ENCODE measurements at places on chromosomes 13 and 19.

DNA sequence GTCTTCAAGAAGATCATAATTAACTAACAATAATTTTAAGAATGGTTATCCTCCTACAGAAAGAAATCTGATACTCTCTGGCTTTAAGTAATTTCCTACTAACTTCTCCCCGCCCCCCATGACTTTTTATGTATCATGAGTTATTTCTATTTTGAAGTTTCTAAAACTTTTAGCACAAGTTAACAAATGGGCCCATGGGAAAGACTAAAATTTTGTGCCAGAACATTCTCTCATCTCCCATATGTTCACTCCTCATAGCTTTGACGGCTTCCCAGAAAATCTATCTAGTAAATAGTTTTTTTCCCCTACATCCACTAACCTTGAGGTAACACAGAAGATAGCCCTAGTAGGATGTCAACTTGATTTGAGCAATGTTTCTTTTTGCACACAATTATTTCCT lies 148.3 kb downstream of the POSTN start:
- no peak for DNase-seq

- no peak for DNase-seq
Observed at GRCh38 chr13:78102121-78102677, 183.6 kb upstream of the EDNRB start.

DNA sequence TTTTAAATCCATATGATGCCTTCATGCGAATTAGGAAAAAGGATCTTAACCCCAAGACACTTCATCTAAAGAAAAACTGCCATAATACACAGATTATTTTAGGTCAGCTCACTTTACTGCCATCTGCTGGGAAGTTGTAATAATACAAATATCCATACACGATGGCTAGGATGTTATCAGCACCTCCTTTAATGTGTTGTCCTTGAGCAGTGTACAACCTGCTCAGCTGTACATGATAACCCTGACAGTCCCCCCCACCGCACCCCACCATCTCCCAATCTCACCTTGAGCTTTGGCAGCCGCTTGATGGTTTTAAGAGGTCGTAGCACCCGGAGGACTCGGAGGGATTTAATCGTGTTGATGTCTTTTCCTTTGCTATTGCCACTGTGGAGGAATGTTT lies 112.2 kb downstream of the IER2 start:
- DNase-seq = no peak

DNA sequence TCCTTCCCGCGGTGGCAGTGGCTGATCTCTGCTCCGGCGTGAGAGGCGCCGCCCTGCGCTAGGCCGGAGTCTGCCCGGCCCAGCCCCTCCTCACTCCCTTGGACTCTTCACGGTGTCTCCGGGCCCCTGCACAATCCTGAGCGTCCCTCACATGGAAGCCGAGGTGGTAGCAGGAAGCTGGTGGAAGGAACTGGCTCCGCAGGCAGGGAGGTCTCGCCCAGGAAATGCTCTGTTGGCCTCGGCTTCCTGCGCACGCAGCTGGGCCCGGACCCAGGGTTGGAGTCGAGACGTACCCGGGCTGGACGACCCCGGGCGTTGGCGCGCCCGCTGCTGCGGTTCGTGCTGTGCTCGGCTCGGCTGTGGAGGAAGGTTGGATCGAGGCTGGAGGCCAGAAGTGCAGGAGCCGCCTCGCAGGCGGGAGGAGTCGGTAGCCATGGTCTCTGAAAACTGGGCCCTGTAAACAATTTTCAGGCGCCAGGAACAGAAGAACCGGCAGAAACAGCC lies 46.3 kb downstream of the ZNF724 start:
- no peak for DNase-seq

GRCh38 chr19:19526581-19527370 lies 1.9 kb upstream of the YJEFN3 start:
- no peak for DNase-seq

DNA sequence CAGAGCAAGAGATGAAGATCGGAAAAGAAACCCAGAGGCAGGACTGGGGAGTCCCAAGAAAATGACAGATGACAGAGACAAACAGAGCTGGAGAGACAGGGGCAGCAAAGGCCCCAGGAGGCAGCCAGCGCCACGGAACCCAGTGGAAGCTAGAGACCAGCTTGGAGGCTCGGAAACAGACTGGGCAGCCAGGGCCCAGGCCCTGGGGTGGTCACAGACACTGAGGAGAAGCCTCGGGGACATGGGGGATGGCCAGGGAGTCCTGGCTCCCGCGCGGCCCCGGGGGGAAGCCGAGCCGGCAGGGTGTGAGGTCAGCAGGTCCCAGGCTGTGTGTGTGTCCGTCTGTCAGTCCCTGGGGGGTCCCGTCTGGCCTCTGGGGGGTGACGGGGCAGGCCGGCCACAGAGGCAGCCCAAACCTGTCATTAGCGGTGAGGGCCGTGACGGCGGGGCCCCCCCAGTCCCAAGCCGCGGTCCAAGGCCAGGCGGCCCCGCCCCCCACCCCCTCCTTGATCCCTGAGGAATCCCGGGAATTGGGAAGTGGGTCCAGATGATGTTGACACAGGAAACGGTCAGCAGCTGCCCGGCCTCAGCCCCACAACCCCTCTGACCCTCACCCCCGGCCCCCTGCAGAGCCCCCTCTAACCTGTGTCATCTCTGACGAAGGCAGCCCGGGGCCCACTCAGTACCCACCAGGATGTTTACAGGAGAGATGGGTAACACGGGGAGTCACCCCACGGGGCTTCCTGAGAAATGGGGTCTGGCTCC lies 2.5 kb upstream of the TMEM190 start:
- no peak for DNase-seq

DNA sequence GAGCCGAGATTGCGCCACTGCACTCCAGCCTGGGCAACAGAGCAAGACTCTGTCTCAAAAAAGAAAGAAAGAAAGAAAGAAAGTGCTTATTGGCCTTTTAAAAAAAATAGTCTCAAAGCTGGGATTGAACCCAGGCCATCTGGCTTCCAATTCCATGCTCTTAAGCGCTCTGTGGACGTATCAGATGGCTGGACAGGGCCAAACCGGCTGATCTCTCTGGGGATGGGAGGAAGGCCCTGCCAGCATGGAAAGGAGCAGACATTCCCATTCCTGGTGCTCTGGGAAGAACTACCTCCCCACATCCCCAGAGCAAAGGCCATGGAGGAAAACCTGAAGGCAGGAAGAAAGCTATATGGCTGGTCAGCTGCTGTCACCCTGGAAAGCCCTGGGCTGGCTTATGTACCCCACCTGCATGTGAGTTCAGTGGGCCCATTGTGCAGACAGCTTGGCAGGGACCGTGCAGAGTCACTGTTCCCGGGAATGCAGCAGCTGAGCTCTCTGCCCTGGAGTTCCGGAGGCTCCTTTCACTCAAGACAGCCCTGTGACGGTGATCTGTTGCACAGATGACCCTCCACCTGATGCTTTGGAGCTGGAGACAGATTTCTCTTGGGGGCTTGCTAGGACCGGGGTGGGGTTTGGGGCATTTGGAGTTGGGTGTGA lies 84.3 kb downstream of the SIPA1L3 start:
- peak; percentile 55 for DNase-seq

DNA sequence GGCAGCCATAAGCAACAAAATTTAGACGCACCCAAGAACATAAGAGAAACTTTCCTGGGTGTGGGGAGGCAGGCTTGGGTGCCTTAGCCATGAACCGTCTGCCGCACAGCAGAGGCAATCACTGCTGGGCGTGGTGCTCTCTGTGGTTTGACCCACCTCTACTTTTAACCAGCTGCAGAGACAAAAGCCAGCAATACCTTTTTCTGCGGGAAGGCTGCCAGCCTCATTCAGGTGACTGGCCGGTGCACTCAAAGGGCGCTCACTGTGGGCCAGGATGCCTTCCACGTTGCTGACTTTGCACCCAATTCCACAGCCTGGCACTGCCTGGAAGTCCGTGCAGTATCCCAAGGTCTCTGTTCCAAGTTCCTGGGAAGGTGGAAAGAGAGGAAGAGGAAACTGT lies 69.1 kb downstream of the ATP7B start:
- no peak for DNase-seq

DNA sequence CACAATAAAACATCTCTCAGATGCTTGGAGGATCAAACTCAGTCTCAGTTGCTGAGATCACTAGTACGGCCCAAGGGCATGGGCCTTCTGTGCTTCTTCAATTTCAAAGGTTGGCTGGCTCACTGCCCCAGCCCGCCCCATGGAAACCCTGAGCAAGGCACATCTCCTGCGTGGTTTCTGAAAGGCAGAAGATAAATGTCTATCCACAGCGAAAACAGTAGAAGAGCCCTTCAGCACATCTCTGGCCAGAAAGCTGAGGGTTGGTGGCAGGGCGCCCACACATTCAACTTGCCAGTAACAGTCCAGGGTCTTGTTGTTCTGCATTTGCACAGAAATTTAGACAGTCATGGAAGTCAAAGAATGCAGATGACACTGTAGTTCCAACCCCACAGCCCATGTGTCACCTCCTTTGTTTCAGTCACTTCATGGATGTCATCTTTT lies 24.0 kb upstream of the KATNAL1 start:
- DNase-seq = no peak

DNA sequence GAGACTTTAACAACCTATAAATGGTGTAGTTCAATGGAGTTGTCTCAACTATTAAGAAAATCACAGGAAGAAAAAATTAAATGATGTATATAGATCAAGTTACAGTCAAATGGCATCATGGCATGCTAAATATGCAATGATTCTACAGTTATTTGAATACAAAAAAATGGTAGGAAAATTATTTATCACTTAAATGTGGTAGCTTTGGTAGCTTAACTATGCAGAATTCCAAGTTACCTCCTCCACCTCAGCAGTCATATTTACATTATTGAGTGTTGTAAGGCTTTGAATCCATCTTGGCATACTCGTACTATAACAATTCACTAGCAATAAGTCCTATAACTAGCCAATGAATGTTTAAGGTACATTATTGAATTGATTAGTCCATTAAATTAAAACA lies 36.8 kb downstream of the CAB39L start:
- no peak for DNase-seq

- DNase-seq = no peak
Observed at GRCh38 chr19:31427857-31428256, 78.6 kb upstream of the TSHZ3 start.

- DNase-seq = no peak
Observed at GRCh38 chr19:43802216-43802951, at the start of gene LYPD5. LYPD5 (minus strand) TSS chr19:43802447; CDS start chr19:43802380, 67 bp downstream.

DNA sequence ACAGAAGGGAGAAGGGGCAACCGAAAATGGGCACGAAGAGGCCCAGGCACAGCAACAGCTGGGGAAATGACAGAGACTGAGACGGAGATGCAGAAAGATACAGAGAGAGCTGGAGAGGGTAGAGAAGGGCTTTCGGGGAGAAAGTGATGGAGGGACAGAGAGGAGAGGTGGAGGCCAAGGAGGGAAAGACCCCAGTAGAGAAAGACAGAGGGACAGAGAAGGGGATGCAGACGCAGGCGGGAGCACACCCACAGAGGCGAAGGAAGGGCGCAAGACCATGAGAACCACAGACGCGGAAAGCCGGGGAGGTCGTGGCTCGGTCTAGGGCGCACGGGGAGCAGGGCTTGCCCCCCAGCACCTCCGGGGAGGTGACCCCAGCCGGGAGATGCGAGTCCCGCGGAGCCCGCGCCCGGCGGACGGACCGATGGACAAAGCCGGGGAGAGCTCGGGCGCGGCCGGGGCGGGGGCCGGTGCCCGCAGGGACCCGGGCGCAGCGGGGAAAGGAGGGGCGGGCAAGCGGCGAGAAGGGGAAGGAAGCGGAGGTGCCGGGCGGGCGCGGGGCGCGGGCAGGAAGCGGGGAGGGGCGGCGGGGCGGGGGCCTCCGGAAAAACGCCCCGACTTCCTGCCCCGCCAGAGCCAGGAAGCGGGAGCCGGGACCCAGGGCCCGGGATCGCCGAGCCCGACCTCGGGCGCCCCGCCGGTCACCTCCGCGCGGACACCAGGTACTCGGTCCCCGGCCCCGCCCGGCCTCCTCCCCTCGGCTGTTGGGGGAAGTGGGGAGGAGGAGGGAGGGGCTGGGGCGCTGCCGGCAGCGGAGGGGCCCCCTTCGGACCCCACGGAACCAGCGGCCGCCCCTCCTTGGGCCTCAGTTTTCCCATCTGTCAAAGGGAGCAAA lies at the start of gene ARHGEF1:
TSS of gene ARHGEF1 (plus strand) at position 617 of the 895 bp plus-strand sequence. CDS start 4,899 bp downstream, outside the sequence.
- no peak for DNase-seq

- DNase-seq = no peak
Observed at GRCh38 chr19:4241824-4242430, 5.0 kb upstream of the YJU2 start.

GRCh38 chr19:57210381-57210780 lies 19.1 kb downstream of the ZNF264 start:
- DNase-seq = no peak

GRCh38 chr13:25253702-25254101 lies 33.6 kb downstream of the MTMR6 start:
- no peak for DNase-seq

DNA sequence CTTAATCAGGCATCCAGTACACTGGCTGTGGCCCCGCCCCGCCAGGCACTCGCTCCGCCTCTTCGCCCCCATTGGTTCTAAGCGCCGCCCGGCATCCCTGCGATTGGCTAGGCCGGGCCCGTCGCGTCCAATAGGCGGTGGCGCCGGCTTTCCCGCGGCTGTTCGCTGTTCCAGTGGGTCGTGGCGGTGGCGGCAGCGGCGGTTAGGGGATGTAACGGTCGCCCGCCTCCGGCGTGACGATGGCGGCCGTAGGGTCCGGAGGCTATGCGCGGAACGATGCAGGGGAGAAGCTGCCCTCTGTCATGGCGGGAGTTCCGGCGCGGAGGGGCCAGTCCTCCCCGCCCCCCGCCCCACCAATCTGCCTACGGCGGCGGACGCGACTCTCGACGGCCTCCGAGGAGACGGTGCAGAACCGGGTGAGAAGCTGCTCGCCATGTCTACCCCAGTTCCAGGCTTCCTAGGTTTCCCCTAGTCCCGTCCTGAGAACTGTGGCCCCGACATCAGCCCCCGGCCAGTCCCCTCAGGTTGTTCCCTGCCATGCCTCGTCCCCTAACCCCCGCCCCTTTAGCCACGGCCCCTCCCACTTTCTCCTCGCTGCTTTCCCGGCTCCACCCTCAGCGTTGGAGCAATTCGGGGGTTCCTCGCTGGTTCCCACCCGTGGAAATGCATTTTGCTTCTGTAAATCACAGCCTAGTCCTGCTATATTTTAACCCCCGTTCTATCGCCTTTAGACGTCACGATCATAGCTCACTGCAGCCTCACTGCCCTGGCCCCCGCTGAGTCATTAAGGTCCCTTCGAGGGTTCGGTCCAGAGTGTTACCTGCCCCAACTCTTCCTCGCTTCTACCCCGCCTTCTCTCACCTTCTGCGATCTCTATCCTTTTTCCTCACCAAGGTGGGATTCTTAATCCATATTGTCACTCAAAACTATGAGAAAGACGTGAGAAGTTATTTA lies at the start of gene WDR62:
TSS of gene WDR62 (plus strand) at position 165 of the 954 bp plus-strand sequence. CDS start at position 240, 75 bp downstream.
- peak; percentile 99 for DNase-seq

GRCh38 chr13:48010698-48011097 lies 9.6 kb upstream of the SUCLA2 start:
- no peak for DNase-seq
